Stimulated activated CD4-positive, alpha-beta T cell treated with anti-CD3 and anti-CD28 coated beads, Interleukin-12 subunit alpha, Interleukin-12 subunit beta, amount 100 ng/mL, for 24 hours (primary cell): ENCODE measurements at places on chromosomes 6 and 20.

DNA sequence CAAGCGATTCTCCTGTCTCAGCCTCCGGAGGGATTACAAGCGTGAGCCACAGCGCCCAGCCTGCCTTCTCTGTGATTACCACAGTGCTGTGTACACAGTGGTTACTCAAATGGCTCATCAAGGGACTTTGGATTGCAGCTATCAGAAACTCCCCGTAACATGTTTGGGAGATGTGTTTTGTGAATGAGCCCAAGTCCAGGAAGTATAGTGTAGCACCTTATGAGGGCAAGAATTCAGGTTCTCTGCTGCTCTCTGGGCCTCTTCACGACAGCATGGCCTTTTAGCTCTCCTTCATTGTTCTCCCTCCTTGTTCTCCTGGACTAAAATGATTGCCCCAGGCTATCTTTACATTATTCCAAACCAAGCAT lies 34.1 kb upstream of the RPL7L1 start:
- no peak for DNase-seq

- DNase-seq: no peak
Observed at GRCh38 chr6:12245763-12246718, 44.1 kb upstream of the EDN1 start.

- no peak for DNase-seq
Observed at GRCh38 chr20:19944772-19945459, 72.2 kb upstream of the NAA20 start.

DNA sequence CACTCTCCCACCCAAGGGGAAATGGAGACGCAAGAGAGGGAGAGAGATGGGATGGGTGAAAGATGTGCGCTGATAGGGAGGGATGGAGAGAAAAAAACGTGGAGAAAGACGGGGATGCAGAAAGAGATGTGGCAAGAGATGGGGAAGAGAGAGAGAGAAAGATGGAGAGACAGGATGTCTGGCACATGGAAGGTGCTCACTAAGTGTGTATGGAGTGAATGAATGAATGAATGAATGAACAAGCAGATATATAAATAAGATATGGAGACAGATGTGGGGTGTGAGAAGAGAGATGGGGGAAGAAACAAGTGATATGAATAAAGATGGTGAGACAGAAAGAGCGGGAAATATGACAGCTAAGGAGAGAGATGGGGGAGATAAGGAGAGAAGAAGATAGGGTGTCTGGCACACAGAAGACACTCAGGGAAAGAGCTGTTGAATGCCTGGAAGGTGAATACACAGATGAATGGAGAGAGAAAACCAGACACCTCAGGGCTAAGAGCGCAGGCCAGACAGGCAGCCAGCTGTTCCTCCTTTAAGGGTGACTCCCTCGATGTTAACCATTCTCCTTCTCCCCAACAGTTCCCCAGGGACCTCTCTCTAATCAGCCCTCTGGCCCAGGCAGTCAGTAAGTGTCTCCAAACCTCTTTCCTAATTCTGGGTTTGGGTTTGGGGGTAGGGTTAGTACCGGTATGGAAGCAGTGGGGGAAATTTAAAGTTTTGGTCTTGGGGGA lies 754 bp downstream of the TNF start:
- no peak for DNase-seq

GRCh38 chr6:2990932-2991506 lies 8.7 kb upstream of the NQO2 start:
- no peak for DNase-seq

DNA sequence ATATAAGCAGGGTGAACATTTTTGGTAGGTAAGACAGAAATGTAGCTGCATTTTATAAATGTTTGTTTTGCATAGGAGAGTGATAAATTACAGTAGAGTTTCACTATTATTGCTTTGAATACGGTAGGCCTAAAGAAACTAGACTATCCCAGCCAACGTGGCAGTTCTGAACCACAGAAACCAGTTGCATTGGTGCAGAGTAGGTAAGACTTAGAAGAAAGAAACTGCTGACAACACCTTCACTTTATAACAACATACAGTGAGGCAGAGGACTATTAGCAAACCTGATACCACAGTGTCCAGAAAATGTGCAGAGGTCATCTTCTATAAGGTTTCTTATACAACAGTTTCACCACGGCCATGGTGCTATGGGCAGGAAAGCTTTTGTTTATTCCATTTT lies 566.1 kb downstream of the KIF16B start:
- DNase-seq: no peak

- no peak for DNase-seq
Observed at GRCh38 chr6:138577151-138577915, 78.0 kb upstream of the NHSL1 start.

DNA sequence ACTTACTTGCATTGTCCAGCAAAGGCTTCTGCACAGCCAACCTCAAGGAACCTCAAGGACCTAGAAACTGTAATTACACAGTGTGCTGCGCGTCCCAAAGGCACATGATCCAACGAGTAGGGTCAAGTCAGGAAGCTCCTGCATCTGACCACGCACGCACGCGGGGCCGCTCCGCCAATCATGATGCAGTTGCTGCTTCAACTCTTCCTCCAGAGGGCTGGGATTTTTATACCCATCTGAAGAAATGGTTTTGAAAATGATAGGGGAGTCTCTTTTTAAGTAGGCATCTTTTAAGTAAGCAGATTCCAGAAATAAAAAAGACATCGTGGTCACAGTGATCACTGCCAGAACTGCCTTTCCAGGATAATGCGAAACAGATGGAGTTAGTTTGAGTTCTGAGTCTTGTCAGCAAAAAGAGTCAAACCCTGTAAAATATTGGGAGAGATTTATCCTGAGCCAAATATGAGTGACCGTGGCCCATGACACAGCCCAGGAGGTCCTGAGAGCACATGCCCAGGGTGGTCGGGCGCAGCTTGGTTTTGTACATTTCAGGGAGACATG lies 34.0 kb downstream of the KIF25 start:
- no peak for DNase-seq

- no peak for DNase-seq
Observed at GRCh38 chr6:29831776-29832175, 4.2 kb downstream of the HLA-G start.

DNA sequence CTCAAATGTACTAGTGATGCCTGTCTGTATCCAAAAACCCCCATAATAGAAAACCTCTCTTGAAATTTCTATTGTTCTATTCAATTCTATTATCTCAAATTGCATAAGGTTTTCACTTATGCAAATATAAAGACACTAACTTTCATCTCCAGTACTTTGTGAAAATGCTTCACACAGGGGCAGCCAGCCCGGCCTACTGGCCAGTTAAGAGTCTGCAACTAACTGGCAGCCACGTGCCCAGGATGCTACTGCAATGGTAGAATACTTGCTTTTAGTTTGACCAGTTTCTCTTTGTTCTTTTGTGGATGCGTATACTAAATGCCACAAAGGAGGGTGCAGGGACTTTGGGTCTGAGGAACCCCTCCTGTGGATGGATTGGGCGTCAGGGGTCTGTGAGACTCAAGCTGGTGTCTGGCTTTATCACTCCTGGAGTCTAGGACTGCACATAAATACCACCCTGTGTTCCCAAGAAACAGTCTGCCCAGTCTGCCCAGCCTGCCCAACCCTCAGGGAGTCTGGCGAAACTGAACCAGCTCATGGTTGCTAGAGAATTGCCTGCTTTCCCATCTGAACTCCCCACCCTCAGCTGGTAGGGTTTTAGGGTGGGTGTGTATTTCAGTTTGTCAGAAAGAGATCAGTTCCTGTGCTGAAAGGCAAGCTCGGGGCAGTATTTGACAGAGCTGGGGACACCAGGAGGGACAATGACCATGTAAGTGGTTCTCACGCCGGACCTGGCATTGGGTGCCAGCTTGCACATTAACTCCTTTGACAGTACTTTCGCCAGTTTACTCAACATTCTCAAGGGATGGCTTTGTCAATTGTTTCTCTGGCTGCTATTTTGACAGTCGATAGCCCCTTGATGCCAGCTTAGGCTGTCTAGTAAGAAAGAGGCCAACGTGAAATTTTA lies 558.2 kb upstream of the JAG1 start:
- no peak for DNase-seq
